KG1 (cell line): ENCODE measurements at places on chromosomes 16 and 17.

- DNase-seq: no peak
These were observed 6.0 kb upstream of the CPD start for GRCh38 chr17:30372755-30373154.

GRCh38 chr16:73143576-73144422 lies 95.9 kb upstream of the ZFHX3 start:
- no peak for DNase-seq

DNA sequence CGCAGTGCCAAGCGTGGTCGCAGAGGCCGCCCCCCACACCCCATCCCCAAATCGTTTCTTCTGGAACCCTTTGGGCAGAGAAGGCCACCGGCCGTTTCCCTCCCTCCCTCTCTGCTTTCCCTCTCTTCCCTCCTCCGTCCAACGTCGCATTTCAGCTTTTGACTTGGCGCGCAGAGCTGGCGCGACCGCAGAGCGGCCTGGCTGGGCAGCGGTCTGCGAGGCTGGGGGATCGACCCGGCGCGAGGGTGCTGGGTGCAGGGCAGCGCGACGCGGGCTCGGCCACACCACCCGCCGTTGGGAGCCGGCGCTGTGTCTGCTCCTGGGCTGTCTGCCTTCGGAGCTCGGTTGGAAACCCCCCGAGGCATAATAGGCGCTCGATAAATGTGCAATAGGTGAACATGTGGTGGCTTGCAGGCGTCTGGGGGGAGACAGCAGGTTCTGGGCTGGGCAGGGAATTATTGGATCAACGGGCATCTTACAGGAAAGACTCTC lies 2.8 kb upstream of the NTN3 start:
- no peak for DNase-seq

GRCh38 chr17:290121-290521 lies 62.5 kb downstream of the RPH3AL start:
- no peak for DNase-seq

GRCh38 chr16:79601092-79601930 lies 774 bp upstream of the MAF start:
- DNase-seq: no peak

- no peak for DNase-seq
These were observed 789.9 kb upstream of the KIF2B start for GRCh38 chr17:53032861-53033271.

DNA sequence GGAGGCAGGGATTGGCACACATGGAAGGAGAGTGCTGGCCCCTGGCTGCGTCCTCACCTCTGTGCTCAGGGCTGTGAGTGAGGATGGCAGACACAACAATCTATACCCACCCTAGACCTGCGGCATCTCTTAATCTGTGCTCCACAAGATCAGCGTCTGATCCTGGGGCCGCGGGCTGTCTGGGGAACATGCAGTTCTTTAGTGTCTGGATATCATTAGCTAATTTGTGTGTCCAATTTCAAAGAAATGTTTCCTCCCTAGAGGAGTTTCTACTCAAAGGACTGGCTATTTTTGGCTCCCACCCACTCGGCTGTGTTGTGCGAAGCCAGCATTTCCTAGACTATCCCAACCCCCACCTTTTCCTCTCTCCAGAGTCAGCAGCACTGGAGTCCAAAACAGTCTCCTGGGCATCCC lies 93.8 kb downstream of the GRIN2A start:
- DNase-seq: no peak

GRCh38 chr16:26447570-26447969 lies 619.2 kb upstream of the C16orf82 start:
- no peak for DNase-seq

- DNase-seq: no peak
These were observed 1.9 kb upstream of the CORO6 start for GRCh38 chr17:29624586-29624985.

DNA sequence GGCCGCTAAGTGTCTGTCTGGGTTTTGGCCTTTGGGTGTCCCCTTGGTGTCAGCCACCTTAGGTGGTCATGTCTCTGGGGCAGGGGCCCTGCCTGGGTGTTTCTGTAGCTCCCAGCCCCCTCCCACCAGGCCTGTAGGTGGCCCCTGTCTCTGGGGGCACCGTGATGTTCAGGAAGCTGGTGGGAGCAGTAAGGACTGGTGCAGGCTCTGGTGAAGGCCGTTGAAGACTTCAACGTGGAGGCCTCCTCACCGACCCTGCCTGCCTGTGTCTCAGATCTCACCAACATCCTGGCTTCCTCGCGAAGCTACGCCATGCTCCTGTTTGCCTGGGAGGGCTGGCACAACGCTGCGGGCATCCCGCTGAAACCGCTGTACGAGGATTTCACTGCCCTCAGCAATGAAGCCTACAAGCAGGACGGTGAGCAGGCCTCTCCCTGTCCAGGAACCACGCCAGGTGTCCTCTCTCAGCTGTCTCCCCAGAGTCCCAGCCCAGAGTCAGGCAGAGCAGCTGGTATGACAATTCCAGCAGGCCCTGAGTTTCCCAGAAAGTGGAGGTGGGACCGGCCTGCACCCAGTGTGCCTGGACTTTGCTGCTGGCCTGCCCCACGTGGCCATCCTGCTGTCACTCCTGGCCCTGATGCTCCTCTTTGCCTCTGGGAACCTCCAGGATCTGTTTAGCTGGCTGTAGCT lies 2.8 kb downstream of the ACE start:
- DNase-seq: no peak

GRCh38 chr17:70074956-70075355 lies at the start of gene KCNJ16:
KCNJ16 (plus strand) TSS chr17:70075225; CDS start chr17:70132088, 56,863 bp downstream.
- DNase-seq: no peak

DNA sequence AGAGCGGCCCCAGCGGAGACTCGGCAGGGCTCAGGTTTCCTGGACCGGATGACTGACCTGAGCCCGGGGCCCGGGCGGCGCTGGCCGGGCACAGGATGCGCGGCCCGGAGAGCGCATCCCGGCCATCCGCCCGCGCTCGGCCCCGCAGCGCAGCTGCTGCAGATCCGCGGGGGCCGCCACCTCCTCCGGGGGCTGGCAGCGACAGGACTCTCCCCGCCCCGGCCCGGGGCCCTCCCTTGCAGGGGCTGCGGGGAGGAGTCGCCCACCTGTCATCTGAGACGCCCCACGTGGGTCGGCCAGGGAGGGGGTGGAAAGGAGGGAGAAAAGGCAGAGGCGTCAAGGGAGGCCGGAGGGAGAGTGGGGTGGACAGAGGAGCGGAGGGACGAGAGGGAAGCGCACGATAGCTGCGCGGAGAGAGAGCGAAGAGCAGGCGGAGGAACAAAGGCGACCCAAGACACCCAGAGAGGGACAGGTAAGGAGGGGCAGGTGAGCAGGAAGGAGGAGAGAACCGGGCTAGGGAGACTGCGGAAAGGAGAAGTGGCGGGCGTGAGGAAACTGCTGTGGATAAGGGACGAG lies 471 bp upstream of the PRKAR1A start:
- DNase-seq: no peak

GRCh38 chr17:8629371-8630226 lies 926 bp downstream of the MYH10 start:
- DNase-seq: no peak

GRCh38 chr17:6686026-6686425 lies 27.1 kb downstream of the SLC13A5 start:
- no peak for DNase-seq

- DNase-seq: no peak
These were observed 32.7 kb upstream of the AXIN2 start for GRCh38 chr17:65593855-65594845.

- DNase-seq: no peak
These were observed 86.4 kb downstream of the HAPSTR1 start for GRCh38 chr16:9177861-9178260.

DNA sequence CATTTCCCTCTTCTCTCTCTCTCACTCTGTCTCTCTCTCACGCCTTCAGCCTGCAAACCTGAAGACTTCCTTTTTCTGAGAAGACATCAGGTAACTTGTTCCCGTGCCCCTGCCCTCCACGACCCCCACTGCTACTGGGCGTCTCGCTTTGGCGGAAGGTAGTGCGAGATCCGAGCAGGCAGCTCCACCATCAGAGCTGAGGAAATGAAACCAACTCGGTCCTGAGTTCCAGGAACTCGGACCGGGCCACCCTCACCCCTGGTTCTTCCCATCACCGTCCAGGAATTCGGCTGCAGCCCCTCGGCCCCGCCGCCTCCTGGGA lies 585 bp downstream of the MLKL start:
- DNase-seq: no peak

DNA sequence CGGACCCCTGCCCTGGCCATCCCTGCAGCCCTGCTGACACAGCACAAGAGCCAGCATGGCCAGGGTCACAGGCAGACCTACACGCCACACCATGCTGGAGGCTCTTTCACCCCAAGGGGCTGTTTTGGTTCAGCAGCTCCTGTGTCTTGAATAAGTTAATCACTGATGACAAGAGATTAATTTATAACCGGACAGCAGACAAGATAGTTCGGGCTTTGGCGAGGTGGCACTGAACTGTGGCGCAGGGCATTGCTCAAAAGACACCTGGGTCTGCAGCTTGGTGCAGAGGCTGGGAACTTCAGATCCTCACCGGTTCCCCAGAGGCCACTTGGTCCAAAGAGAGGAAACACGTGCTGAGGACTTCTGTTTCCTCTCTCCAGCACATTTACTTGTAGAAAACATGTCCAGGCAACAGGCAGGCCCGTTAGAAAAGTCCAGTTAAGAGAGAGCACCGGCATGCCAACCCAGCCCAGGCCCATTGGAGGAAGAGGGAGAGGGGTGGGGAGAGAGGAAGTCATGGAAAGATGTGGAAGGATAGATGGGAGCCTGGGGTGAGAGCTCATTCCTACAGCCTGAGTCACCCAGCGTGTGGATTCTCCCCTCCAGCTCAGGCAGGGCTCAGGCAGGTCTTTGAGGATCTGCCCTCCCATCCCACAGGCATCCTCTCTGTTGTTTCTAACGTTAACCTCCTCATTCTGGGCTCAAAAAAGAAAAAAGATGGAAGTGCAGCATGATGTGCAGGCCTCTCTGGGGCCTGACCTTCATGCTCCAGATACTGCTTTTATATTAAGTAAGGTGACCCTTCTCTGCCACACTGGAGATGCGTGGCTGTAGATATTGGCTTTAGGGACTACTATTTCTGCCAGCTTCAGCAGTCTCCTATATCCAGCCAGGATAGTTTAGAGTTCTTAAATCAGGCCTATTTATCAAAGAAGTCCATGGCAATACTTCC lies 80.0 kb upstream of the HNF1B start:
- DNase-seq: no peak

DNA sequence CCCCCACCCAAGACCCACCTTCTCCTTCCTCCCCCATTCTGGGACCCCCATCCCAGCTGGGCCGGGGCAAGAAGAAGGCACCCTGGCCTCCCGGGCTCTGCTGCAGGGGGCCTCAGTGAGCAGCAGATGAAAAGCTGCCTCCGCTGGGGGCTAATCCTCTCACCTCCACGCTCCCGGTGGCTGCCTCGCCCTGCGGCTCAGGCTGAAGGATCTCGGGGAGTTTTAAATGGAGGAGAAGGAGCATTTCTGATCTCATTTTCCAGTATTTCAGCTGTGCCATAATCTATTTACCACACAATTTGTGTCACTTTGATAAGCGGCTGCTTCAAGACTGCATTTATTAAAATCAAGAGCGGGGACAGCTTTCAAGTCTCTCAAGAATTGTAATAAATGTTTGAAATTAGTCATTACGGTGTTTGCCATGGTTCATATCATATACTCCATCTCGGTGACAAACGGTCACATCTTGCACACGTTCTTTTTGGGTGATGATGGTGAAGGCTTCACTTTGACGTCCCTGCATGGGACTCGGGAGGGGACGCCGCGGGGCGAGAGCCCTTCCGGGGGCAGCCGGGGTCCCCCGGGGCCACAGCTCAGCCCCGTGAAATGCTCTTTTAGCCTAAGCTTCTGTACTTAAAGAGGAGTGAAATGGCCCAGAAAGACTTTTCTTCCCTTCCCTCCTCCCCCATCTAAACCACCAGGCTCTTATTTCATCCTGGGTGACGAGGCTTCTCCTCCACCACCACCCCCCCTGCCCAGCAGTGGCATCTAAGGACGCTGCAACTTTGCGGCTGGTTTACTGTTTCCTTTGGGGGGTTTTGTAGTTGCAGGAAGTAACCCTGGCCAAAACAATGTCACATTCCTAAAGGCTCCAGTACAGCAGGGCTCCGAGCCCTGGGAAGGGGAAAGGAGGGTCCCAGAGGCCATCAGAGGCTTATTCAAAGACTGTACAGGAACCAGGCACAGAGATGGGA lies 313.1 kb upstream of the TNRC6C start:
- DNase-seq: no peak

DNA sequence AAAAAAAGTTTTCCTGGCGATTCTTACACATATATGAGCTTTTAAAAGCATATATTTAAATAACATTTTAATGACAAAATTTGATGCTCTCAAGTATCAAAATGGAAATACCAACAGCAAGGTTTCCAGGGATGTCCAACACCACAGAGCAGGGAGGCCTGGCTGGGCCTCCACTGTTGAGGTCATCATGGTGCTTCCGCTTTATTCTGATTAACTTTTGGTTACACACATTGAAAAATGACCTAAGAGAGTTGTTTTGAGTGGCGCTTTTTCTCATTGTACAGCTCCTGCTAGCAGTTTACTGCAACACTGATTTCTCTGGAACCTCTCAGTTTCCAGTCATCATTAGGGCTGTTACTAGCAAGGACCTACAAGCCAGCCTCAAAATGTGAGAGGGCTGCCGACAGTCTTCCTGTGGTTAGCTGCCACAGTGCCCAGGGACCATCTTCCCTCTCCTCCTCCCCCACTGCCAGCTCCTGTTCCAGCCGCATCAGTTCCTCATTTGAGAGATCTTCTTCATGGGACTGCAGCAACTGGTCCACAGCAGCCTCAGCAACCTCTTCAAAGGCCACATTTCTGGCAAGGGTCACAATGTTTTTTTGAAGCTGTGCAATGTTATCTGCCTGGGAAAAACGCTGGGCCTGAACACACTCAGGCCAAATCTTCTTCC lies 21.3 kb downstream of the DEF8 start:
- DNase-seq: peak; percentile 69

DNA sequence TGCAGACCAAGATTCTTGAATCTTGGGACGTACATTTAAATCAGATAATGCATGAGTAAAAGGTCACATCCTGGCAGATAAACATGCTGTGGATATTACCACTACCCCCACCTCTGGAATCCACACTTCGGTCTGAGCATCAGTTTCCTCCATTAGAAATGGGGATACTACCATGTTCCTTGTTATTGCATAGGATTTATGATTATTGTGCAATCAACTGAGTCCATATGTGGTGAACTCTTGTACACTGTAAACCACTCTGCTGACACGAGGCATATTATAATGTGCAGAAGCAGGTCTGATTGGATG lies 108.7 kb downstream of the VAT1L start:
- no peak for DNase-seq

GRCh38 chr16:7303052-7303610 lies 29.5 kb upstream of the RBFOX1 start:
- DNase-seq: no peak

- no peak for DNase-seq
These were observed 11.9 kb upstream of the AURKB start for GRCh38 chr17:8222380-8222629.

DNA sequence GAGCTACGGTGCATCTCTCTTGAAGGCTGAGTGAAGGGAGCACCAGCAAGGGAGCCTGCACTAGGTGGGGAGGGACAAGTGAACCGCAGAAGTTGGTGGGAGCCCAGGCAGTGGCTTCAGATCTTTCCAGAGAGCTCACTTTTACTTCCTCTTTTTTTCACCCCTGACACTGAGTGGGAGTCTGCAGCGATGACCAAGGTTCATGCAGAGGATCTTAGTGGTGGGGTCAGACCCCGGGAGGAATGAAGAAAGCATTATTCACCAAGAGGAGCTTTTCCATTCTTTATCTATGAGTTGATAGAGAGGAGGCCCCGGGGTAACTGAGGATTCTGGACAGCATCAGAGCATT lies 3.0 kb upstream of the CCL2 start:
- DNase-seq: peak; percentile 29

- no peak for DNase-seq
These were observed 8.4 kb upstream of the CA4 start for GRCh38 chr17:60141111-60142018.

- no peak for DNase-seq
These were observed 8.8 kb upstream of the ITGA3 start for GRCh38 chr17:50047083-50047482.
